T-helper 1 cell treated with Interleukin-12 subunit alpha and Interleukin-12 subunit beta and Interleukin-4 antibody, amounts not matched to agents 30 ng/mL and 1 ng/mL, for 36 hours (primary cell): ENCODE measurements at places on chromosomes 6 and 20. TPM values are rescaled to one million over a fixed set of nuclear protein-coding genes. Genes with fewer than 3 reads are reported as not detected.

The FAM217A gene
- not detected in 2 replicates for total RNA-seq

The ZFP57 gene
- total RNA-seq, result 2.6 and 3.1 TPM in 2 replicates

The VSX1 gene
- total RNA-seq, result not detected in 2 replicates

The OPRL1 gene
- total RNA-seq, result 0.61 and 0.64 TPM in 2 replicates

The TINAG gene
- total RNA-seq, result not detected in 2 replicates

The SESN1 gene
- total RNA-seq, result 19.0 and 20.0 TPM in 2 replicates

The MUC21 gene
- total RNA-seq, result not detected in 2 replicates

The DCDC2 gene
- not detected in 2 replicates for total RNA-seq

The MCM9 gene
- 15.6 and 16.2 TPM in 2 replicates for total RNA-seq

The HIVEP2 gene
- total RNA-seq, result 27.0 and 31.0 TPM in 2 replicates

The BRD2 gene
- total RNA-seq, result 313 and 336 TPM in 2 replicates

The TCF19 gene
- 67.2 and 67.6 TPM in 2 replicates for total RNA-seq

The SLC17A3 gene
- 0.59 and 0.66 TPM in 2 replicates for total RNA-seq

The ALDH8A1 gene
- 2.8 and 4.5 TPM in 2 replicates for total RNA-seq

The GGT7 gene
- 16.2 and 16.5 TPM in 2 replicates for total RNA-seq

The PMEPA1 gene
- total RNA-seq, result 0.47 TPM in 1 of 2 replicates, not detected in the other

The SAPCD1 gene
- total RNA-seq, result 12.2 and 12.8 TPM in 2 replicates

The ADAM33 gene
- total RNA-seq, result not detected in 2 replicates

The EPPIN gene
- not detected in 2 replicates for total RNA-seq

The PDCD2 gene
- 85.0 and 91.9 TPM in 2 replicates for total RNA-seq

The SLC13A3 gene
- total RNA-seq, result 0.12 and 0.17 TPM in 2 replicates

The GABRR2 gene
- 1.4 and 1.6 TPM in 2 replicates for total RNA-seq

The TMEM244 gene
- not detected in 2 replicates for total RNA-seq

The CFAP206 gene
- total RNA-seq, result not detected in 2 replicates

The UST gene
- 0.10 and 0.32 TPM in 2 replicates for total RNA-seq

The TRAPPC3L gene
- total RNA-seq, result not detected in 2 replicates

The SOX18 gene
- total RNA-seq, result 1.8 and 2.2 TPM in 2 replicates

The ENPP4 gene
- 6.8 and 6.9 TPM in 2 replicates for total RNA-seq

The SYCP2L gene
- 0.10 TPM in 1 of 2 replicates, not detected in the other for total RNA-seq

The UBE2C gene
- total RNA-seq, result 132 and 140 TPM in 2 replicates

The B3GALT4 gene
- total RNA-seq, result 17.1 and 19.7 TPM in 2 replicates

The MRAP2 gene
- 0.12 TPM in 1 of 2 replicates, not detected in the other for total RNA-seq

The MYLK2 gene
- total RNA-seq, result 0.59 and 0.64 TPM in 2 replicates

The OOEP gene
- 1.0 TPM in 2 replicates for total RNA-seq

The LY6G6C gene
- 0.41 TPM in 1 of 2 replicates, not detected in the other for total RNA-seq

The UBD gene
- 3.2 and 4.4 TPM in 2 replicates for total RNA-seq

The FRK gene
- total RNA-seq, result 0.02 TPM in 2 replicates

The OR12D3 gene
- not detected in 2 replicates for total RNA-seq

The GLYATL3 gene
- total RNA-seq, result not detected in 2 replicates

The HLA-DQB1 gene
- total RNA-seq, result 20.1 and 27.5 TPM in 2 replicates

The PRPH2 gene
- not detected in 2 replicates for total RNA-seq

The NR2E1 gene
- total RNA-seq, result not detected in 2 replicates

The GABRR1 gene
- not detected in 2 replicates for total RNA-seq

The ARMH2 gene
- 0.78 and 1.6 TPM in 2 replicates for total RNA-seq

The TCP11 gene
- not detected in 2 replicates for total RNA-seq

The SLC44A4 gene
- total RNA-seq, result 0.34 TPM in 1 of 2 replicates, not detected in the other

The ALDH5A1 gene
- total RNA-seq, result 5.6 and 5.7 TPM in 2 replicates

The VSTM2L gene
- total RNA-seq, result 0.15 and 0.39 TPM in 2 replicates

The NKAPL gene
- total RNA-seq, result 0.17 TPM in 2 replicates

The AIF1 gene
- 47.7 and 54.0 TPM in 2 replicates for total RNA-seq
